ENCODE measurements at places on chromosomes 7 and 10.

- no peak for DNase-seq
Observed at GRCh38 chr10:5484205-5484604, 15.2 kb downstream of the CALML5 start.

GRCh38 chr7:155694851-155695250 lies 50.4 kb downstream of the RBM33 start:
- no peak for DNase-seq

- no peak for DNase-seq
Observed at GRCh38 chr7:145183069-145183468, 347.2 kb upstream of the TPK1 start.

DNA sequence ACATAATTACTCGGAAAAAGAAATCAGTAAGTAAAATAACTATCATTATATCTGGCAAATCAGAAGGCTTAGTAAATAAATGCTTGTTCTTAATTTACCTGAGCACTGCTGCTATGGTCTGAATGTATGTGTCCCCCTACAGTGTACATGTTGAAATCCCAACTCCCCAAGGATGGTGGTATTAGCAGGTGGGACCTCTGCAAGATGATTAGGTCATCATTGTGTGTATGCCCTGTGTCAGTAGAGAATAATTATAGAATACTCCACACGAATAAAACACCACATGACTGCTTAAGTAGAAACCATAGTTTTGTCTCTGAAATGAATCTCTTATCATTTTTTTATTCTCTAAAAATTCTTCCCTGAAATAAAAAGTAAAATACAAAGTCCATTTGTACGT lies 101.6 kb downstream of the RNF133 start:
- DNase-seq = no peak

DNA sequence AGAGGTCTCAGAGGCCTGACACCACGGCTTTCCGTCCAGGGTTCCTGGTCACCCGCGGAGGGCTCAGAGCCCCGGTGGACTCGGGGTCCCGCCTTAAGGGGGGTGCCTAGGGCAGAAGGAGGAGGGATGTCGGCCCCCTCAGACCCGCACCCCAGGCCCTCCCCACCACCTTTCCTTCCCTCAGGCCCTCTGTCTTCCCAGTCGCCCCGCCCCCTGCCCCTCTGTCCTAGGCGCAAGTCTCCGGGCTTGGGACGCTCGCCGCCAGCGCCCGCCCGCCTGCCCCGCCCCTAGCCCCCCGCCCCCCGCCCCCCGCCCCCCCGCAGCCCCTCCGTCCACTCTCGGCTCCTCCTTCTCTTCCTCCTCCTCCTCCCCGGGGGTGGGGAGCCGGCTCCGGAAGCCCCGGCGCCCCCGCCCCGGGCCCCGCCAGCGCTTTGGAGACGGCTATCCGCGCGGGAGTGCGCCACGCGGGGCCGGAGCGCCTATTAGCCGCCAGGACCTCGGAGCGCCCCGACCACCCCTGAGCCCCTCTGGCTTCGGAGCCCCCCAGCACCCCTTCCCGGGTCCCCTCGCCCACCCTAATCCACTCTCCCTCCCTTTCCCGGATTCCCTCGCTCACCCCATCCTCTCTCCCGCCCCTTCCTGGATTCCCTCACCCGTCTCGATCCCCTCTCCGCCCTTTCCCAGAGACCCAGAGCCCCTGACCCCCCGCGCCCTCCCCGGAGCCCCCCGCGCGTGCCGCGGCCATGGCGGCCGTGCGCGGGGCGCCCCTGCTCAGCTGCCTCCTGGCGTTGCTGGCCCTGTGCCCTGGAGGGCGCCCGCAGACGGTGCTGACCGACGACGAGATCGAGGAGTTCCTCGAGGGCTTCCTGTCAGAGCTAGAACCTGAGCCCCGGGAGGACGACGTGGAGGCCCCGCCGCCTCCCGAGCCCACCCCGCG lies at the start of gene AEBP1:
AEBP1 (plus strand) TSS at position 423 of the 937 bp plus-strand sequence; CDS start at position 744, 321 bp downstream.
- DNase-seq = no peak

DNA sequence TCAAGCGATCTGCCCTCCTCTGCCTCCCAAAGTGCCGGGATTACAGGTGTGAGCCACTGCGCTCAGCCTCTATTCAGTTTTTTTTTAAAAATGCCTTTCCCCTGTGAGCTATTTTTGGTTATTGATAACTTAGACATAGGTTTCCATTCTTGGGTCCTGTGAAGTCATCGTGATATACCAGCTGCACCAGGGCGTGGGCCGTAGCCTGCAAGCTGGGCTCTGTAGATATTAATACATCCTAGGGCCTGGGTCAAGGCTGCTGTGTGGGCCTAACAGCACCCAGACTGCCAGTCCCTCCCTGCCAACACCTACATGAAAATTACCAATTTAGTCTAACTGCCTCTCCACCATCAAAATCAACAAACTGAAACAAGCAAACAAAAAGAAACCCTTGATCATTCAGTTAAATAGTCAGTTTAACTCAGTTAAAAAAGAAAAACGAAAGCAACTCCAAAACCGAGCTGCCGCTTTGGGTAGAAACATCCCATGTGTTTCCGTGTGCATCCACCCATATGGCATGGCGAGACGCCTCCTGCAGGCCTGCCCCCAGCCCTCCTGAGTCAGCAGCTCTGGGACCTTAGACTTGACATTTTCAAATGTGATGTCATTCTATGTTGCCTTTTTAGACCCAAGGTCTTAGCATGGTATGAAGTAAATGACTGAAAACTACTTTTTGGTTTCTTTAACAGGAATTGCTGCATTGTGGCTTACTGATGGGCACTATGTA lies 330.2 kb downstream of the GLRX3 start:
- no peak for DNase-seq

GRCh38 chr10:117609095-117609795 lies 66.7 kb downstream of the EMX2 start:
- DNase-seq = peak; percentile 13

GRCh38 chr10:25914776-25915175 lies 19.3 kb upstream of the MYO3A start:
- no peak for DNase-seq

GRCh38 chr10:102411341-102412255 lies 7.0 kb downstream of the PSD start:
- DNase-seq = no peak

GRCh38 chr10:5565671-5566581 lies 41.2 kb downstream of the CALML3 start:
- DNase-seq = no peak

- DNase-seq = no peak
Observed at GRCh38 chr7:75900617-75901315, 14.2 kb upstream of the POR start.

DNA sequence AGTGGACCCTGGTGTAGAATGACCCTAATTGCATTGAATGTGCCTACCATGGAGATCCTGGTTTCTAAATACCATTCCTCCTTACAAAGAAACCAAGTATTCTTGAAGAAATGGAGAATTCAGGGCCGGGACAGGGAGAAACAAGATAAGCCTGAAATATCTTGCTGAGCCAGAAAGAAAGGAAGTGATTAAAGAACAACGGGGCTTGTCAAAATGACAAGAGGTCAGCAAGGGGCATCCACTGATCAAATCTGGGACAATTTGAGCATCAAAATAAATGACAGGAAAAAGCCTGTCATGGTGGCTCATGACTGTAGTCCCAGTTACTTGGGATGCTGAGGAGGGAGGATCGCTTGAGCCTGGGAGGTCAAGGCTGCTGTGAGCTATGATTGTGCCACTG lies 8.1 kb downstream of the ABHD11 start:
- DNase-seq = no peak

DNA sequence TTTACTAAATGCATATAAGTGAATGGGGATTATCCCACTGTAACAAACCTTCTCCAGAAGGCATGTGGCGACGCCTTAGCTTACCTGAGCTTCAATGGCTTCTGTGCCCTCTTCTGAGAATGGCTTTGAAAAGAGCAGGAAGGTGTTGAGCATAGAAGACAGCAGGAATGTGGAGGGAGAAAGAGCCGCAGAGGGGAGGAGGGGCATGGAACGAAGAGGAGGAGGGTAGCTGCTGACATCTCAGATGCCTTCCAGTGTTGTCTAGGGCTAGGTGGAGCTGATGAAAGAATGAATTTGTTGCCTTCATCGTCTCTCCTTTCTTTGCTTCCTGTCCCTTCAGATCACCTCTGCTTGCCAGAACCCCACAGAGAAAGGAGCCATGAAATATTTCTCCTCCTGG lies 86.2 kb downstream of the ITIH5 start:
- no peak for DNase-seq

- peak; percentile 57 for DNase-seq
Observed at GRCh38 chr10:97676770-97677581, 10.1 kb downstream of the AVPI1 start.

GRCh38 chr10:17838080-17838648 lies 29.0 kb downstream of the MRC1 start:
- DNase-seq = no peak

- no peak for DNase-seq
Observed at GRCh38 chr7:35831208-35831607, 30.4 kb downstream of the SEPTIN7 start.

DNA sequence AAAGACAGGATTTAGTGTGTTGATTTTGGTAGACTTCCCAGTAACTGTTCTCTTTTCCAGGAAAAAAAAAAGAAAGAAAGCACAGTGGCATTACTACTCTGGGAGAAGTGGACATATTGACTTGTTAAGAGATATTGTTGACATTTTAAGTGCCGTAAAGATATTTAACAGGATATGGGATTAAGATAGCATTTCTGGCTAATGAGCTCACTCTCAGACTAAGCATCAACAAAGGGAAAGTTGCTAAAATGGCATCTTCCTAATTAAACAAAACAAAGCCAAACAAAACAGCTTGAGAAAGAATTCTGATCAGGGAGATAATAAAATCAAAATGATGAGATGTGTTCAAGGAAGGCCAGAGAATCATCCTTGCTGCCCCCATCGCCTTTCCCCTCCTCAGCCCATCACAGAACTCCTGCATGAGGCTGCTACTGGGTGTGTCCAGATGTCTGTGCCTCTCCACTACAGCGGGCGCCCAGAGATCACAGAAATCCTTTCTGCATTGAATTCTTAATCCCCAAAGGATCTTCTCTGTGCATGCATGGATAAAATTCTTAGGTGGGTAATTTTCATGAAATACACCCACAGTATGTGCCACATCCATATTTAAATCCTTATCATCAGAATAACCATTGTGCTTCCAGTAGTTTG lies 270.5 kb downstream of the POU6F2 start:
- no peak for DNase-seq

DNA sequence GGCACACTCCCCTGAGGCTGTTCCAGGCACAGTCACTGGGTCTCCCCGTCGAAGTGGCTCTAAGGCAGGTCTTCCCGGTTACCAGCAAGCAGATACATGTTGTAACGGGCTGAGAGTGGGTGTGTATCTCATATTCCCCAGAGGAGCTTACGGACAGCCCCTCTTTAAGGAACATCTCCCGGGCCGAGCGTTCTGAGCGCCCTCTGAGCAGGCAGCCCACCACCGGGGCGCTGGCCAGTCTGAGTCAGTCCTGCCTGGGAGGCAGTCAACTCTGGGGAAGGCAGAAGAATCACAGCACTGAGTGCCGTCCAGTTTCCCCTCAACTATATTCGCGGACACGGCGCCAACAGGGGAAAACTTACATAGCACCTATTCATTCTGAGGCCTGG lies 117.4 kb downstream of the LHPP start:
- DNase-seq = no peak

DNA sequence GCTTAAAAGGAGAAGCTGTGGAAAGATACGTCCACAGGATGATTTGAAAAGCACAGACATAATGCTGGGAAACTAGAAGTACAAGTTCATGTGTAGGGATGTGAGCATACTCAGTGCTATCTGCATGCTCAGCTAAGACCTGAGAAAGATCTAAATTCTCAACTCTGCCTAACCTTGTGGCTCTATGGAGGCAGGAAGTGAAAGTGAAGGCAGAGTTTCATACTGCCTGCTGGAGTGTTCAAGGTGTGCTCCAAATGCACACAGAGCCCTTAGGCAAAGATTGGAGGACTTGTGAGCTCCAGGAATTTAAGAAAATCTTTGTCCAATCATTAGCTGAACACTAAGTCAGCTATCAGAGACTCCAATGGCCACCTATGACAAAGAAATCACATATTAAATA lies 190.9 kb downstream of the RNLS start:
- no peak for DNase-seq

GRCh38 chr10:51386248-51386885 lies 312.1 kb downstream of the PRKG1 start:
- no peak for DNase-seq

- no peak for DNase-seq
Observed at GRCh38 chr10:114073395-114074186, 29.9 kb downstream of the ADRB1 start.

DNA sequence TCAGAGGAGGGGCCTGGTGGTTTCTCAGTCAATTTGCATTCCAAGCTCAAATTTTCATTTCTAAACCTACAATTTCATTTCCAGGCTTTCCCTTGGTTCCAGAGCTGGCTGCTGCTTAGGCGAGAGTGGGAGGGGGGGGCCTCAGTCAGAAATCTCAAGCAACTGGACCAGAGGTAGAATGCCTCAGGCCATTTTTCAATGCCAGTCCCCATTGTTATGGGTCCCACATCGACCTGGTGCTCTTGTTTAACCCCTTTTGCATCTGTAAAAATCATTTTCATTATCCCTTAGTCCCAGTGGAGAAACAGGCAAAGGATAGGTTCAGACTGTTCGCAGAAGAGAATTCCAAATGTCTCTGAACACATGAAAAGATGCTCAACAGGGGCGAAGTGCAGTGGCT lies 13.5 kb upstream of the BAG3 start:
- no peak for DNase-seq

DNA sequence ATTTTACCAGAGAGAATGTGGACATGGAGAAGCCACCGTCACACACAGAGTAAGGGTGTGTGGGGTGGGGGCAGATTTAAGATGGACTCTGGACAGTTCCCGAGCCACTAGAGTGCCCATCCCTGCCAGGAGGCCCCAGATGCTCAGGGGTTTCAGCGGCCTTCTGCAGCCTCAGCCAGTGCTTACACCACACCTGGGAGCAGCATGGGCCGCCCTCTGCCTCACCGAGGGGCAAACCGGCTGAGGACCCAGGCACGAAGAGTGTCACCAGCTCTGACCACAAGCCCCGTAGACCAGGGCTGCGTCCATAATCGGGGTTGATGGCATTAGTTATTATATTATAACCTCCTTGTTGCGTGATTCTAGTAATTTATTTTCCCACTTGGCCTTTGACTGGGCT lies 6.7 kb upstream of the MNX1 start:
- DNase-seq = no peak

GRCh38 chr10:71888623-71889387 lies 37.8 kb upstream of the PSAP start:
- no peak for DNase-seq

- no peak for DNase-seq
Observed at GRCh38 chr10:14556285-14556956, 218.3 kb downstream of the FAM107B start.

DNA sequence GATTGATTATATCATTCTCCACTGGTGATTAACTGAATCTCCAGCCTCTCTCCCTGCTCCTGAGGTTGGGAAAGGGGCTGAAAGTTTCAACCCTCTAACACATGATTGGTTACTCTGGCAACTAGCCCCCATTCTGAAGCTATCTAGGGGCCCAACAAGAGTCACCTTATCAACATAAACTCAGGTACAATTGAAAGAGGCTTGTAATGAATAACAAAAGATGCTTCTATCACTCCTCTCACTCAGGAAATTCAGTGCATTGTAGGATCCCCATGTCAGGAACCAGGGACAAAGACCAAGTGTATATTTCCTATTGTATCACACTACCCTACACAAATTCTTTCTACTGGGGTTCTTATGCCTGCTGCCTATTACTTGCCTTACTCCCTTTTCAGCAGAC lies 123.9 kb upstream of the SLC13A1 start:
- DNase-seq = no peak
